ENCODE measurements at places on chromosomes 3 and 15.

DNA sequence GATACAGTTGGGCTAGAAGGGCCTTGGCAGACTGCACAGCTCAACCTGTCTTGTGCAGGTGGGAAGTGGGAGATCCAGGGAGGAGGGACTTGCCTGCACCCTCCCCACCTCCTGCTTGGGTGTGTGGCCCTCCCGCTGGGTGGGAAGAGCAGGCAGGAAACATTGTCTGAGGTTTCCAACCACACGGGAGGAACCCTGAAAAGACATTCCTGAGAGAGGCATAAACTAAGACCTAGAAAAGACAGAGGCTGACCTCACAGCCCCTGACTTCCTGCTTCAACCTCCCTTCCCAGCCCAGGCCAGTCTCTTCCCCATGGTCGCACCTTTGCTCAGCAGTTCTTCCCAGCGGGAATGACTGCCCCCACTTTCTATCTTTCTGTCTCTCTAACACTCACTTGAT, 46.3 kb upstream of the INSYN1 start:
- no peak for DNase-seq

GRCh38 chr3:69963643-69964042, 35.9 kb upstream of the SAMMSON start:
- DNase-seq, result no peak

GRCh38 chr3:68793759-68794701, 138.3 kb downstream of the TAFA4 start:
- no peak for DNase-seq

DNA sequence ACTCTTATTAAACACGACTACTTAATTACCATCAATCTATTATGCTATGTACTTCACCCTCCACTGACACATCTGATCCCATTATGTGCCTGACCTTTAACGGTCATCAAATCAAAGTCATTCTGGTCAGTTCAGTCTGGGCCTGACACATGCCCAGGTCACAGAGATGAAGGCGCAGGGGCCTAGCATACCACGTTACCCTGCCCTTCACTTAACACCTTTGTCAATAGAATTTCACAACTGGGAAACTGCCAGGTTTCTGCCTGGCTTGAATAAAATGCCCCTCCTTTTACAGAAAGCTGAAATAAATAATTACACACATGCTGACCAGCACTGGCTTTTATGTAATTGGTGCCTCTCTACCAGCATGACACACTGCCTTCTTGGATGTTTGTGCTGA, 39.5 kb downstream of the MECOM start:
- no peak for DNase-seq

- no peak for DNase-seq
These were observed 82.2 kb upstream of the BOC start for GRCh38 chr3:113129168-113129567.
